ENCODE measurements at places on chromosomes 5 and 9.

DNA sequence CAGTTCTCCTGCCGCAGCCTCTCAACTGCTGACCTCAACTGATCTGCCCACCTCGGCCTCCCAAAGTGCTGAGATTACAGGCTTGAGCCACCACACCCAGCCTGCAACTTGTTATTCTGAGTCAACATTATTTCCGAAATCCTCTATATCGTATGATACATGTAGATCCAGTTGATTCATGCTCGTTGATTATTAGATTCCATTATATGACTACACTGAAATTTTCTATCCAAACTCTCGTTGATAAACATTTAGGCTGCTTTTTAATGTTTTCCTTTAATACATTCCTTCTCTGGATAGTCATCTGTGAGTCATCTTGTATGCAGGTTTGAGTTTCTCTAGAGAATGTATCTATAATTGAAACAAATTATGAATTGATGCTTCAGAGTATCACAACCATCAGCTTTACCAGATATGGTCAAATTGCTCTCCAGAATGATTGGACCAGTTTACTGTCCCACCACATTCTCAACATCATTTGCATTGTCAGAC is 4.1 kb downstream of the CDK7 start:
- no peak for DNase-seq

GRCh38 chr5:179823937-179824744 is 3.4 kb downstream of the SQSTM1 start:
- no peak for DNase-seq

DNA sequence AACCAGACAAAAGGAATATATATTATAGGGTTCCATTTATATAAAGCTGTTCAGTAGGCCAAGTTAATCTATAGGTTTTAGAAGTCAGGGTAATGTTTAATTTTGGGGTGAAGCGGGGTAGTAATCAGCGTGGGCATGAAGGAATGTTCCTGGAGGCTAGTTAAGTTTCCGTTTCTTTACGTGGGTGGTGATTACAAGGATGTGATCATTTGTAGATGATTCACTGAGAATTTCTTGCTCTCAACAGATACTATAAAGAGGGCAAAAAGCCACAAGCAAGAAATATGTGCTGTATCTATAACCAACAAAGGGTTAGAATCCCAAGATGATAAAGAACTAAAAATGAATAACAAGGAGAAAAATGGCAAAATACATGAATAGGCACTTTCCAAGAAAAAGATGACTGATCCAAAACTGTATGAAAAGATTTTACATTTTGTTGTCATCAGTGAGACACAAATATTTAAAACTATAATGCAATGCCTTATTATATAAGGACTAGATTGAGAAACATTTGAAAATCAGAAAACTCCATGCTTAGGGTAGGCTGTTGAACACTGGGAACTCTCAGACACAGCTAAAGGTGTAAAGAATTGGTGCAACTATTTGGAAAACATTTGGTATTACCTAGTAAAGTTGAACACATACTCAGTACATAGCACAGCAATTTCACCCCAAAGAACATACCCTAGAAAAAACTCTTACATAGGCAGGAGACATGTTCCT is 224.3 kb upstream of the S1PR3 start:
- no peak for DNase-seq

GRCh38 chr5:151682240-151682639 is 4.5 kb downstream of the SPARC start:
- no peak for DNase-seq

DNA sequence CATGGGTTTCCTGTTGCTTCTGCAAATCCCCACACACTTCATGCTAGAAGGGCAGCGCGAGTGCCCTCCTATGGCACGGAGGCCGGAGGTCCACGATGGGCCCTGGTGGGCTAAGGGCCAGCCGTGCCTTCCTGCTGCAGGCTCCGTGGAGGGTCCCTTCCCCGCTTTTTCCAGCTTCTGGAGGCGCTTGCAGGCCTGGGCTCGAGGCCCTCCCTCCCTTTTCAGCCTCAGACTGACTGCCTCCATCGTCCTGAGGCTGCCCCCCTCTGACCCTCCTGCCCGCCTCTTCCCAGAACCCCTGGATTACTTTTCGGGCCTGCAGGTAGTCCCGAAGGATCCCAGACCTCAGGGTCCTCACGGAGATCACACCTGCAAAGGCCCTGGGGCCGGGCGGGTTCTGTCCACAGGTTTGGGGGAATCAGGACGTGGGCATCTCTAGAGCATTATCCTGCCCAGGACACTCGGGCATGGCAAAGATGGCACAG is 3.2 kb upstream of the TERT start:
- DNase-seq: no peak

DNA sequence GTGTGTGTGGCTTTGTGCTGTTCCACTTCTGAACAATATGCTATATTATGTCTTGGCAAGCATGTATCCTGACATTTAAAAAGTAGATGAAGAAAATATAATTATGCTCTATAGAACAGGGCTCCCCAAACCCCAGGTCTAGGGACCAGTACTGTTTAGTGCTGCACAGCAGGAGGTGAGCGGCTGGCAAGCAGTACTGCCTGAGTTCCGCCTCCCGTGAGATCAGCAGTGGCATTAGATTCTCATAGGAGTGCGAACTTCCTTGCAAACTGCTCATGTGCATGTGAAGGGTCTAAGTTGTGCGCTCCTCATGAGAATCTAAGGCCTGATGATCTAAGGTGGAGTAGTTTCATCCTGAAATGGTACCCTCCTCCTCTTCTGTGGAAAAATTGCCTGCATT is 979.1 kb upstream of the CTNND2 start:
- no peak for DNase-seq

GRCh38 chr5:133287500-133287899 is 235.7 kb downstream of the HSPA4 start:
- DNase-seq: peak; percentile 73

DNA sequence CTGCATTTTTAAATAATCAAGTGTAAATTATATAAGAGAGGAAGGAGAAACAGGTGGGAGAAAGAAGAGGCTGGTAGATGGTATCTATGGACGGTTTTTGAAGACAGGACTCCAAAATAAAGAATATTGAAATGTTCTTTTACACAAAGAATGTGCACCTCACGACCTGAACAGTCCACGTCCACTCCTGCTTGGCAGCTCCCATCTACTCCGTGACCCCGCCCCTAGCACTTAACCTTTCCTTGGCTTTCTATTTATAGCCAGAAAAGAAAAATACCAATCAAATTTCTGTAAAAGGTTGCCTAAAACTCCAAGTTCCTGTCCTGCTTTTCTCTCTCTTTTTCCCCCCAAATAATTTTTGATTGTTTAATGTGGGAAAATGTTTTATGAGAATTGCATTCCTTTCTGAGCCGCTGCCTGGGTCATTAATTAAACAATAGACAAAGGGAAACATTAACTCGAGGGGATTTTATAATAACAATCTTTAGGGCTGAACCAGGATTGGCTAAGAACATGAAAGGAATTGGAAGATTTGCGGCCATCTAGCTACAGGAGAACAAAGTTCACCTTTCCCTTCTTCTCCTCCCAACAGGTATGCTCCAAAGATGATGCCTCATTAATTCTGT is 173.6 kb upstream of the MAP3K1 start:
- DNase-seq: no peak

DNA sequence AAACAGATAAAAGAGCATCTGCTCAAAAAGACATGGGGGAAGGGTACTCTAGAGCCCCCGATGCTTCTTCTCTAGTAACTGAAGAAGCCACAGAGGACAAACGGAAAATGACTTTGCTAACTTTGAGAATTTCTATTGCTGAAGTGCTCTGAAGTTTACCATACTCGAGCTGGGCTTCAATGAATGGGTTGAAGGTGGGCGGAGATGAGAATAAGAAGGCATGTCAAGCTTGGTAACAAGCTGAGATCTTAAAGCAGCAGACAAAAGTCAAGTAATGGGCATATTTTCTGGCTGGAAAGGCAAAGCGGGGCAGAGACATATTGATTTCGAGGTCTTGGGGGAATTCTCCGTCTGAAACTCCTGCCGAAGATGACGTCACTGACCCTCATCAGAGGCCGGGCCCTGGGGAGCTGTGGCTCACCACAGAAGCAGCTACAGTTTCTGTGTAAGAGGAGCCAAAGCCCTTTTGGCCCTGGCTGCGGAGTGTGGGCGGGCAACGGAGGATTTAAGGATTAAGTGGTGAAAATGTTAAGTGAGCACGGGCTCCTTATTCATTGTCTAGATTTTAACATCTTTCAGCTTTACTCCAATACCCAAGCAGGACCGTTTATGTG is 115.8 kb upstream of the SLIT3 start:
- DNase-seq: peak; percentile 71

GRCh38 chr9:72809586-72809985 is 143.3 kb downstream of the ALDH1A1 start:
- DNase-seq: no peak

DNA sequence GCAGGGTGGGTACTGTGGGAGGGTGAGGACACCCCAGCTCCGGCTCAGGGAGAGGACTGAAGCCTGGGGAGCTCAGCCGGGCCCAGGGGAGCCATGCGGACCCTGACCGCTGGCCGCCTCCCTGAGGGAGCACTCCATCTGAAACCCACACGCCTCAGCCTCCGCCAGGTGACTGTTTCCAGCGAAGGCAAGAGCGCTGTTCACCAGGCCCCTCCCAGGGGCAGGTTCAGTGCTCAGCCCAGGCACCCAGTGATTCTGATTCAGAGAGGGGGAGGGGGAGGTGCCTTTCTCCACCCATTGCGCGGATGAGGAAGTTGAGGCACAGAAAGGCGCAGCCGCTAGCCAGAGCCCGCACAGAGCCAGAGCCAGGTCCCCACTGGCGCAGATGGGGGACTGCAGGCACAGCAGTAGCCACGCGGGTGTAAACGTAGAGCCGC is 27.0 kb downstream of the ADGRD2 start:
- DNase-seq: no peak

DNA sequence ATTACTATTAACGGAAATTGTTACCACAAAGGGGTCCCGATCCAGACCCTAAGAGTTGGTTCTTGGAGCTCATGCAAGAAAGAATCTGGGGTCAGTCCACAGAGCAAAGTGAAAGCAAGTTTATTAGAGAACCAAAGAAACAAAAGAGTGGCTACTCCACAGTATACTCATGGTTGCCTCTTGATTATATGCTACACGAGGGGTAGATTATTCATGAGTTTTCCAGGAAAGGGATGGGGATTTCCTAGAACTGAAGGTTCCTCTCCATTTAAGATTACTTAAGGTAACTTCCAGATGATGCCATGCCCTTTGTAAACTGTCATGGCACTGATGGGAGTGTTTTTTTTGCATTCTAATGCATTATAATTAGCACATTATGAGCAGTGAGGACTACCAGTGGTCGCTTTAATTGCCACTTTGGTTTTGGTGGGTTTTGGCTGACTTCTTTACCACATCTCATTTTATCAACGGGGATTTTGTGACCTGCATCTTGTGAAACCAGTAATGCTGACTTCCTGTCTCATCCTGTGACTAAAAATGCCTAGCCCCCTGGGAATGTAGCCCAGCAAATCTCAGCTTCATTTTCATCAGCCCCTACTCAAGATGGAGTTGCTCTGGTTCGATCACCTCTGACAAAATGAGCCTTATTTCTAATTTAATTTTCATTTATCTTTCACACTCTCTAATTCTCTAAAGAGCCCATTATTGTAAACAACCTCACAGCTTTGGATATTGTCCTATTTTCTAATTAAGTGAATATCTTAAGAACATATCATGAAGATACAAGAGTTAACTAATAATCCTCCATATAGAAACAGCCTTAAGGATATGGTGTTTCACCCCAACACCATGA is 336.3 kb downstream of the RASEF start:
- DNase-seq: no peak

DNA sequence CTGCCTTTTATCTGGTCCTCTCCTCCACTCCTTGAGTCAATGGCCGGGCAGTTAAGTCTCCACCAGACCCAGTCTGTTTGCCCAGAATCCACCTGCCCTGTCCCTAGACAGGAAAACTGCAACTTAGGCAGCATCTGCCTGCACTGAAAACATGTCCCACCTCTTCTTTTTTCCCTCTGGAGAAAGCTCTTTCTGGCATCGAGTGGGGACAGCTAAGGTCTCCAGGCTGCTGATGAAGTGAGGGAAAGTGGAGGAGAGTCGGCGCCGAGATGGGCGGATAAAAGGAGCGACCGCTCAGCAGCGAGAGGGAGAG is 243 bp upstream of the SHISAL2B start:
- DNase-seq: no peak

- no peak for DNase-seq
Observed at GRCh38 chr5:89983216-89983615, 426.3 kb downstream of the CETN3 start.

DNA sequence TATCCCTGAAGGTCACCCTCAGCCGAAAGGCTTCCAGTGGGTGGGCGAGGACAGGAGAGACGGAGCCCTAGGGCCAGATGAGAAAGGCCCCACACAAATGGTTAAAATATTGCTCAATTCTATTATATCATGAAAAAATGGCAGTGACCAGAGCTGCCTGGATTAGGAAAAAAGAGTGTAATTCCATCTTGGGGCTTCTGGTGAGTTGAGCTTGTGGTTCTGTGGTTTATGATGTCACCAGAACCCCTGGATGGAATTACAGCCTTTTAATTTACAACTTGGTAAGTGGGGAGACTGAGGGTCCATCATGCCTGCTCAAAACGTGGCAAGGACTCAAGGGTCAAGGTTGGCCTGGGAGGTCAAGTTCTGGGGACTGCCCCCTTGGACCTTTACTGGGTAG is 55.5 kb upstream of the STC2 start:
- DNase-seq: no peak

GRCh38 chr5:79806741-79807140 is 117.1 kb downstream of the CMYA5 start:
- DNase-seq: peak; percentile 42

DNA sequence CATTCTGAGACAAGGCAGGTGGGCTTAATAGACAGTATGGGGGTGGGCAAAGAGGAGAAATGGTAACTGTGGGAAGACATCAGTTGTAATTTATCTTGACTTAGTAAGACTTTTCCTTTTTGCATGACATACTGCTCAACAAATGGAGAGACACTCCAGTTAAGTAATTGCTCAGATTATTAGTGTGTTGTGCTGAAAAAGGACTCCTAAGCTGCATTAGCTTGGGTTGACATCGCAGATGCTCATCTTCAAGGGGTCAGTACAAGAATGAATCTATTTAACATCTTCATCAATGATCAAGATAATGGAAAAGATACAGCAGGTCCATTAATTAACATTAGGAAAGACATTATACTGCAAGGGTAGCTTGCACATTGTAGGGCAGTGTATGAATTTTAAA is 181.1 kb upstream of the ELAVL2 start:
- DNase-seq: no peak

GRCh38 chr5:43115968-43116367 is 4.7 kb upstream of the ZNF131 start:
- no peak for DNase-seq

- DNase-seq: no peak
Observed at GRCh38 chr9:112842555-112842954, 48.1 kb downstream of the SLC46A2 start.

GRCh38 chr5:34511063-34511462 is 145.1 kb upstream of the RAI14 start:
- no peak for DNase-seq

DNA sequence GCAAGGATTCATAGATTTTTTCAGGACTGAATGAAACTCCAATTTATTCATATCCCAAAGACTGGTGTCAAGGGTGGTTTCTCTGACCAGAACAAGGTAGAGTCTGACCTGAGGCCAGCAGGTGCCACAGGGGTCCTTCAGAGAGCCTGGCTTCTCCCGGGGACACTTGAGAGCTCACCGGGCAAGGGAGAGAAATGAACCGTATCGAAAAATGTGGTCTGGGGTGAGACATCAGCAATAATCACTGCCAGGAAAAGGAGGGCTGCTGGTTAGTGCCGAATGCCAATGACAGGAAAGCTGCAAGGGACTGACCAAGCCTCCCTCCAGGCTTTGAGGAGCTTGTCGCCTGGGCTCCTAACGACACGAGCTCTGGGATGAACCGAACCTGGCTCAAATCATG is 142.7 kb downstream of the TTLL11 start:
- no peak for DNase-seq

GRCh38 chr5:91027405-91028139 is 355.5 kb downstream of the ARRDC3 start:
- no peak for DNase-seq
